Ecto neural progenitor cell (in vitro differentiated cells): ENCODE measurements at places on chromosomes 5 and 9.

- DNase-seq, result no peak
Measured at GRCh38 chr9:137506702-137507171, 43.5 kb downstream of the PNPLA7 start.

GRCh38 chr5:7518947-7519560 is 123.1 kb downstream of the ADCY2 start:
- DNase-seq, result no peak

DNA sequence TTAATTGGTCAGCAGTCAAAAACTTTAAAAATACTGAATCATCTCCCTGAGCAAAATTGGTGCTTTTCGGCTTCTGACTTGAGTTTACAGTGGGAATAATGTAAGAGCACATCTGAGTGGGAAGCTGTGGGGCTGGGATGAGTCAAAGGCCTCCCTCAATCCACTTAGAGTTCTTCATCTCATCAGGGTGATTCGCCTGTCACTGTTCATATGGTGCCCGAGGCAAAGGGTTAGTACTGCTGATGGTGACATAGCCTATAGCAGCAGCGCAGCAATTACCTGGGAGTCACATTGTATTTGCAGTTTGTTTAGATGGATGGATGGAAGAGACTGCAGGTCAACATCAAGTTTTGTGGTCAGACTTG is 113.8 kb upstream of the ZNF608 start:
- DNase-seq, result no peak

DNA sequence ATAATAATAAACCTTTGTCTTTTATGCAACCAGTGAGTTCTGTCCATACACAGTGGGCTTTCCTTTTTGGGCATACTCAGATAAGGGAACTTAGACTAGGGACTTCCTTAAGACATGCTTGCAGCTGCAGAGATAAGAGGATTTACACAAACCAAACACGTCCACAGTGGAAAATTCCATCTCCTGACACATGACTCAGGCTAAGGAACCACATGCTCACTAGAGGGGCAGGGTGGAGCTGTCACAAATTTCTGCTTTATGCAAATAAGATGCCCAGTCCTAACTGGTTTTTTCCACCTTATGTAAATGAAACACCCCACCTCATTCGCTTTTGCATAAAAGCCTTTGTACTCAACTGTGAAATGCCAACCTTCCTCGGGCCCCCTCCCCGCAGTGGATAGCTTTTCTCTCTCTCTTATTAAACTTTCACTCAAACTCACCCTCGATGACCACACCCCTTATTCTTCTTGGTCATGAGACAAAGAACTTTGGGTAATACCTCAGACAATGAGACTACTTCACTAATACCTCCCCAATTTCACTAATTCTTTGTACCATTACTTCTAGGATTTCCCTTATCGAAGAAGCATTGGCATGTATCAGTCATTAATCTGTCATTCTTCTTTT is 170.3 kb upstream of the FTMT start:
- DNase-seq, result no peak

DNA sequence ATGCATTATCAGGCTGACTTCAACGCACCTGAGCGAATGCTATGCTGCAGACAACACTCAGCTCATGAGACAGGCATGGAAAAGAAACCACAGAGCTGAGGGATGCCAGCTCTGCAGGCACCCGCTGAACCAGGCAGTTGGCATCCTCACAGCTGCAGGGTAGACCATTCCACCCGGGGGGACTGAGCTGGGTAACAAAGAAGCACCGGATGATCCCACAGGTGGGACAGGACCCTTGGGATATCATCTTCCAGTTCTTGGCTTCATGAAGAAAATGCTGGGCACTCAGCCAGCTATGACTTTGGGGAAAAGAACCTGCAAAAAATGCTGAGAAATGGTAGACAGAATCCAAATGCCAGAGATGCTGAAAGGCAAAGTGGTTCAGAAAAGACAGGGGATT is 9.6 kb downstream of the EPB41L4B start:
- DNase-seq, result no peak
